ENCODE measurements at places on chromosomes 12 and 14. TPM values are rescaled to one million over a fixed set of nuclear protein-coding genes. Genes with fewer than 3 reads are reported as not detected.
A peak's percentile ranks its signal among the peaks of the same experiment; 100 is the strongest.

DNA sequence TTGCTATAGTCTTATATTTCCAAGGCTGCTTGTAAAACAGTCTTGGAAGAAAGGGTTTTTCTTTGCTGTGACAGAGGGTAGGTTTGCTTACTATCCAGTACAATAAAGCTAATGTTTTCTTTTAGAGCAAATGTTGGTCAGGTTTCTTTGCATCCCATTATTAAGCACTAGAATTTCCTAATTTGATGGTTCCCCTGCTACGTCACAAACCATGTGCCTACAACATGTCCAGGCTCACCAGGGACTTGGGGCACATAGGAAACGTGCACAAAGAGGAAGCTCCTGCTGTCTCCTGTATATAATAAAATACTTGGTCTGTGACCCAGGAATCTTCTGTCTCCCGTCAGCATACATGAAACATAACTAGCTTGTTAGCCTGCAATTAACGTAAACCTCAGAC, 486.3 kb upstream of the LRFN5 start:
- DNase-seq: no peak

DNA sequence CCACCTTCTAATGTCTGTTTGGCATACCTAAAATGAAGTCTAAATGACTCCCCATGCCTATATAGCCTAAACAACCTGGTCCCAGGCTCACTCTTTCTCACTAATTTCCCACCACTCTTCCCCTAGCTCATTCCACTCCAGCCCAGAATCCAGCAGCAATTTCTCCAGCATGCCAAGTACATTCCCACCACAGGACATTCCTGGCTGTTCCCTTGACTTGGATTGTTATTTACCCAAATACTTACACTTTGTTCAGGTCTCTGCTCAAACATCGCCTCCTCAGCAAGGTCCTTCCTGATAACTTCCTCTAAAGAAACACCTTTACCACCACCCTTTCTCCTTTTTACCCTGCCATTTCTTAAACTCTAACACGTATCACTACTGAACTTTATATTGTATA, 743.4 kb downstream of the RPS29 start:
- DNase-seq: no peak

- DNase-seq: no peak
Observed at GRCh38 chr12:1343422-1343821, 251.0 kb downstream of the FBXL14 start.

DNA sequence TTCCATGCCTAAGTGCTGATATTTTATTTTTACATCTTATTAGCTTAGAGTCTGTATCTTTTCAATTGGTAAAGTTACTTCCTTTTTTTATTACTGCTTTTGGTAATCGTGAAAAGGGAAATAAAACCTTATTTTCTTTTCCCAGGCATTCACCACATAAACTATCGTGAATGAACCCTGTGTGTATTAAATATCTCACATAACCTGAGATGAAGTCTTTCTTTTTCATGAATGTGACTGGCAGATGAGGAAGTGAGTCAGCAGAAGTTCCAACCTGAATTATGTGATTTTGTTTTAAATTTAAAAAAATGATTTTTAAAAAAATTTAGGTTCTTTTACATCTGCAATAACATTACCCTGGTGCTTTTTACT, 26.0 kb downstream of the MYBPC1 start:
- no peak for DNase-seq

- no peak for DNase-seq
Observed at GRCh38 chr12:113043240-113043639, 13.3 kb upstream of the DTX1 start.

FITM1 gene
- polyA plus RNA-seq: 2.2 TPM

- no peak for DNase-seq
Observed at GRCh38 chr12:19191563-19191962, 62.0 kb downstream of the PLEKHA5 start.

GRCh38 chr12:58860788-58861240, 59.5 kb downstream of the LRIG3 start:
- no peak for DNase-seq

AGAP2 gene
- 0.68 TPM for polyA plus RNA-seq

- no peak for DNase-seq
Observed at GRCh38 chr12:15672671-15673270, 116.4 kb downstream of the EPS8 start.

GRCh38 chr14:97074456-97074855, 277.3 kb downstream of the VRK1 start:
- DNase-seq: no peak

DNA sequence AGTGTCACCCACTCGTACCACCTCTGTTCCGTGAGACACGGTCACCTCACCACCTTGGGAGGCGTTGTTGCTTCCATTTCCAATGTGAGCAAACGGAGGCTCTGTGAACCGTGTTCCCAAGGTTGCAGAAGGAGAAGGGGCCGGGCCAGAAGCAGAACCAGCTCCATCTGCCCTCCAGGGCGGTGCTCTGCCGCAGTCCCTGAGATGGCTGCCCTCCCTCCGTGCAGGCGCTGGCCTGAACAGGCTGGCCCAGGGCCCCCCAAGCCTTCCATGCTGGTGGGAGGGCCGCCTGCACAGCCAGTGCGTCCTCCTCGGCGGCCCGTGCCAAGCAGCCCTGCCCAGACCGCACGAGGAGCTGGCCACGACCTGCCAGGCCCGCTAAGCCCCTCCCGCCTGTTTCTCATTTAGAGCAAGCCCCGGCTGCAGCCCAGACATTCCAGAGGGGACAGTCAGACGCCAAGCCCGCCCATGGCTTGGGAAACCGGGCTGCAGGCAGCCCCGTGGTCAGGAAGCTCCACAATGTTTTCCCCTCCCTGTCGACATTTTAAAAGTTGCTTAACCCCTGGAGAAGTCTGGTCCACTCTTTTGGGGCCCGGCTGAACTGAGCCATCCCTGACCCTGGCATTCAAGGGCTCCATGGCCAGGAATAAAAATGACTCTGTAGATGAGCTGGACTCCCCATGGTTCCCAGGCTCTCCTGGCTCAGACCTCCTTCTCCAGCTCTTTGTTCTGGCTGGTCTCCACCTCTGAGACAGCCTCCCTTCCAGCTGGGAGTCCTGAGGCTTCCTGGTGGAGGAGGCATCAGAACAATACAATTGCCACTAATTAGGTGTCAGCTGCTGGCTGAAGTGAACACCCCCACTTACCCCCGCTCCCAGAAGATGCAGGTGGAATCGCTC, 236.0 kb downstream of the BCL11B start:
- DNase-seq: peak; percentile 89

- DNase-seq: no peak
Observed at GRCh38 chr14:85599939-85600338, 70.0 kb downstream of the FLRT2 start.

GRCh38 chr12:34394211-34395055, 372.1 kb downstream of the ALG10 start:
- peak; percentile 13 for DNase-seq

KRT73 gene
- not detected for polyA plus RNA-seq

GRCh38 chr12:112862636-112863290, 44.0 kb upstream of the OAS1 start:
- DNase-seq: no peak

DNA sequence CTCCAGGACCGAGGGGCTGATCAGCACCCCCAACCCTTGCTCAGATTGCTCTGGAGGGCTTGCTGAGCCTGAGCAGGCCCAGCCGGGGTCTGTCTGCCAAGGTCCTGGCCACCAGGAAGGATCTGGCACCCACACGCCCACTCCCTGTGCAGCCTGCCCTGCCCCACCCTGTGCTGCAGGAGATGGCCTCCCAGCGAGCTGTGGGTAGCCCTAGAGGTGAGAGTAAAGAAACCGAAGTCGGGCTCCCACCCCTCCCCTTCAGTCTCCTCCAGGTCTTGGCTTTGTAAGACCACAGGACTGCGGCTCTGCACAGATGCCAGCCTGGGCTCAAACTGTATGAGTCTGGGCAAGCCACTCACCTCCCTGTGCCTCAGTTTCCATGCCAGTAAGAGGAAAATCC, 307.8 kb downstream of the BCL11B start:
- DNase-seq: no peak

ZFYVE21 gene
- 95.5 TPM for polyA plus RNA-seq

GRCh38 chr12:27806259-27806658, 26.2 kb upstream of the MANSC4 start:
- no peak for DNase-seq

BICDL1 gene
- 40.3 TPM for polyA plus RNA-seq

- DNase-seq: no peak
Observed at GRCh38 chr12:104304261-104305009, 896 bp downstream of the EID3 start.

DNA sequence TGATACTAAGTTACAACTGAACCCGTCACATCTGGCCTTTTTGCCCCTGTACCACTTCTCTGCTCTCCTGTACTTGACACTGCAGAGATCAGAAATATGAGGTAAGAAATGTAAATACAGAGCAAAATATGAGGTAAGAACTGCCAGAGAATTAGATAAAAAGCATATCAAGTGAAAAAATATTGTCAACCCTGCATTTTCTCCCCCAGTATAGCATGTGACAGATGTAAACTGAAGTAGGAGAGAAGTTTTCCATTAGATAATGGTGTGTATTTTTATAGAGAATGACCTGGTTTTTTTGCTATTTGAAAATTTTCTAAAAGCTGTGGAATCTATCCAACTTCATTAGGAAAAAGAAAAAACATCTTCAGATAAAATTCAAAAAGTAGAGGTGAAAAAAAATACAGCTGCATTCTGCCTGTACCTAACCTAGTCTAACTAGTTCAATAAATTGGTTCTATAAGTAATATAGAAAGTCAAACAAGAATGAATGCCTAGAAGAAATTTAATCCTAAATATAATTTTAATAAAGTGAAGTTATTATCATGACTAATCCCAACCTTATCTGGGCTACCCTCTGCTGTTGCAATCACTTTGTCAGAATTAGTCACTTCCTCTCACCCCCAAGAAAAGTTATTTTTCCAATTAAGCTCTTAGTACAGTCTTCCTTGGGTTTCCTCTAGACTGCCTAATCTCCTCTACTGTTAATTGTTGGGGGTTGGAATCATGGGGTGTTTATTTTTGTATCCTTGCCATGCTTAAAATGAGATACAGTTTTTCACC, 210.0 kb downstream of the RASSF9 start:
- DNase-seq: no peak

SDR9C7 gene
- polyA plus RNA-seq: 0.50 TPM

GRCh38 chr12:26374934-26375680, 179.7 kb downstream of the SSPN start:
- DNase-seq: no peak

DNA sequence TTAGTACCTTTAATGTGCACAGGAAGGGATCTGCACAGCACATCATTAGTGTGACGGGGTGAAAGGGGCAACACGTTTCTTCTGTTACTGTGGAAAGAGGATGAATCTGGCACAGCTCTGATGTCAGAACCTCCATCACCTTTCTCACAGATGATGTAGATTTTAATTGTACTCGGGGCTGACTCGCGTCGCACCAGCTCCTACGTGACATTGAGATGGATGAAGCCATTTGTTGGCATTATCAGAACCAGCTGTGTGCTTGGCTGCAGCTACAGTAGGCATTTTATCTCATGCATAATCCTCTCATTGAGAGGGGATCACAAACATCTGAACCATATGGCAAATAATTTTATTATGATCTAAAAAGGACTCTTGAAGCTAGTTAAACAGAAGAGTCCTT, 173.6 kb downstream of the PDZRN4 start:
- no peak for DNase-seq

ARHGDIB gene
- polyA plus RNA-seq: 95.2 TPM

GRCh38 chr12:6932766-6933165, 5.0 kb downstream of the ATN1 start:
- DNase-seq: no peak

DCAF11 gene
- 38.9 TPM for polyA plus RNA-seq

DNA sequence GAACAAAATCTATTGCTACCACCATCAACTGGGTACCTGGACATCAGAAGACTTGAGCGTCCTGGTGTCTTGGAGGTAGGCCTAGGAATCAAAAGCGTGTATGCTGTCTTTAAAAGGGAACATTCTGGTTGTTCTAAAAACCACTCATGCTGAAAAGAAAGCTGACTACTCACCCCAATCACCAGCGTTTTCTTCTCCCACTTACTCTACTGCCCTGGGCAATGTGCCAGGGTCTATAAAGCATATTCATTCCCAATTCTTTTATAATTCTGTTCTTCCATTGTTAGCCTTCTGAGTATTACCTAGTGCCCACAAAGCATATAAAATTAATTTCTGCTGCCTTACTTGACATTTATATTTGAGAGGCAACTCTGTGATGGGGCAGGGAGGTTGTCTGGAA, 133.4 kb downstream of the KCNA5 start:
- DNase-seq: no peak

DNA sequence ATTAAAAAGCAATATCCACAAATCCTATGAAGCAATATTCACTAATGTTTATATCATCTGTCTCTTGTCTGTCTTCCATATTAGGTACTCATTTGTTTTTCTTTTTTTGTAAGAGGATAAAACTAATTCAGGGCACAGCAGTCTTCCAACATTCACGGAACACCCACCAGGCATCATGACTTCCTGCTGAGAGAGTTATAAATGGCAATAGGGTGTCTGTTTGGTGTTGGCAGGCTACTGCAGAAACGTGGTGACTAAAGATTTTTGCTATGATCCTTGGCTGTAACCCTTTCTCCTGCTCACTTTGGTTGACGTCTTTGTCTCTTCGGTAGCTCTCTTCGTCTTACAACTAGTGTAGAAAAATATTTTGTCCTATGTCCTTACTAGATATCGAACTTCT, 860.6 kb upstream of the MGAT4C start:
- DNase-seq: no peak

GRCh38 chr14:69398053-69398817, at the start of the genes ERH and SLC39A9:
Gene ERH (minus strand): TSS chr14:69398299. CDS start chr14:69398233, 66 bp downstream.
Gene SLC39A9 (plus strand): TSS chr14:69398692. CDS start chr14:69399370, 678 bp downstream.
- DNase-seq: peak; percentile 99

- DNase-seq: peak; percentile 65
Observed at GRCh38 chr12:69332815-69333358, 15.3 kb upstream of the LYZ start.

GRCh38 chr14:101226265-101226602, 322.7 kb upstream of the RTL1 start:
- no peak for DNase-seq

DNA sequence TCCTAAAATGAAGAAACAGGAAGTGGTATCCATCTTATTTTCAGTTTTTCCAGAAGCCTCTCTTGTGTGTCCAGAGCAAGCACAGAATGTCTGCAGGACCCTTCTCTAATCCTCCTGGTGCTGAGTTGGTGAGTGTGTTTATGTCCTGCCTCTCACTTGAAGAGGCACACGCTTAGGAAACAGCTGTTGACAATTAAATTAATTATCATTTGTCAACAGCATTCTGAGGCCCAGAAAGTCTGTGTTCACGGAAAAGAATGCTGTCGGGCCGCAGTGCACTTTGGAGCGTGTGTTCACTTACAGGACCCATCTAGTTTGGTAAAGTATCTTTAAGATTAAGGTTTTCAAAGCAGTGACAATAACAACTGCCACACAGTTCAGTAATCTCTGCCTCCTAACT, 70.5 kb downstream of the LMNTD1 start:
- no peak for DNase-seq

DNA sequence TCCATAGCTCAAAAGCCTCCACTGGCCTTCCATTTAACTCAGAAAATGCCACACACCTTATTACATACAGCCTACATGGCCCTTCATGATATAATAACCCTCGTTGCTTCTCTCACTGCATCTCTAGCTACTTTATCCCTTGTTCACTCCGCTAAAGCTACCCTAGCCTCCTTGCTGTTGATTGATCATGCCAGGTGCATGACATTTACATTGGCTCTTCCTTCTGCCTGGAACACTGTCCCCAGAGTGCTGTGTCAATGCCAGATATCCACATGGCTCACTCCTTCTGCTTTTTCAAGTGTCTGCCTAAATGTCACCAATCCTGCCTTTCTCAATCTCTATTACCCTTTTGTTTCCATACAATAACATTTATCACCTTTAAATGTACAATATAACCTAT, 58.3 kb downstream of the CAND1 start:
- DNase-seq: no peak

GRCh38 chr14:74302152-74302628, 544 bp downstream of the ABCD4 start:
- DNase-seq: no peak

Data from stomach (tissue), 19 donors.